Activated CD8-positive, alpha-beta T cell treated with anti-CD3 and anti-CD28 coated beads for 36 hours (primary cell): ENCODE measurements at places on chromosomes 4 and X.

DNA sequence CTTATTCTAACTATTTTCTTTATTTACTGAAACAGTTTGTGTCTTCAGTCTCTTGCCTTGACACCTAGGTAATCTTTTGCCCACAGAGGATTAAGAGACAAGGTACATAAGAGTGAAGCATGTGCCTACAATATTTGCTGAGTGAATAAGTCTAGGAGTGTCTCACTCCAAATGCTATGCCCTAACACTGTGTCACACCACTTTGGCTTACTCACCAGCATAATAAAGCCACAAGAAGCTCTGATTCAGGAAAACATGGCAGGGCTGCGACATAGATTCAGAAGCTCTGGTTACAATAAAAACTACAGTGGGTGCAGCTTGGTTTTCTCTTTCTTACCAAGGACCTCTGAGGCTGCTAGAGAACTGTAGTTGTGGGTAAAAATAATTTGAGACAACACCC, 127.1 kb downstream of the RBM46 start:
- no peaks in the 10 kb centered on the region for H3K4me1 ChIP-seq
- H3K4me3 ChIP-seq: no peak overlapping the region

GRCh38 chr4:71235311-71236201, 103.3 kb upstream of the SLC4A4 start:
- H3K27me3 ChIP-seq: peaks cover 1% of the 10 kb centered on the region
- no peak overlapping the region for H3K4me3 ChIP-seq
- peaks cover 2% of the 10 kb centered on the region for H3K4me1 ChIP-seq
- H3K36me3 ChIP-seq: no peaks in the 10 kb centered on the region
- no peak overlapping the region for H3K27ac ChIP-seq
- DNase-seq: no peak

DNA sequence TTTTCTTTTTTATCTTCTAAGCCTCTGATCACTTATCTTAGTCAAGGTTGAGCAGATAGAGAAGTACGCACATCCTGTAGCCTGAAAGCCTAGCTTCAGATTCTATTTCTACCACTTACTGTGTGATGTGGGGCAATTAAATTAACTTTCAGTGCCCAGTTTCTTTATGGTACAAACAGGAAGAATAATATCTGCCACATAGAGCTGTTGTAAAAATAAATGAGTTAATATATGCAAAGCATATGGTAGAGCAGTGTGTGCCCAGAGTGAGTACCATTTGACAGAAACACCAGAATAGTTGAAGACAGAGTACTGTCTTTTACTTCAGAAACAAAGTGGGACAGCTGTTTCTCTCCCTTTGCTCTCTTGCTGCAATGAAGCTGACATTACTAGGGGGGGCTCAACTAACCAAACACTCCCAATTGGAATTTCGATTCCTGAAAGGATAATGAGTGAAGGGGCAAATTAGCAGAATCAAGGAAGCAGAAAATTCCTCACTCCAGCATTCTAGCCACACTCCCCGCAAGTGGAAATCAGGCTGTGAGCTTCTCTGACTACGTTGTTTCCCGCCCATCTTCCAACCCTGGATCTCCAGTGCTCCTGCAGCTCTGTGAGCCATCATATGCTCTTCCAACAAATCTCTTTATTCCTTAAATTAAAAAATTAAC, 80.4 kb downstream of the MAPK10 start:
- no peak overlapping the region for H3K27ac ChIP-seq
- no peak overlapping the region for H3K4me3 ChIP-seq
- DNase-seq: no peak
- peaks cover 2% of the 10 kb centered on the region for H3K27me3 ChIP-seq
- H3K4me1 ChIP-seq: no peaks in the 10 kb centered on the region

- H3K36me3 ChIP-seq: no peaks in the 10 kb centered on the region
- DNase-seq: no peak
- H3K27me3 ChIP-seq: no peaks in the 10 kb centered on the region
- no peak overlapping the region for H3K4me3 ChIP-seq
Measured at GRCh38 chr4:25448379-25449109, 71.5 kb downstream of the ANAPC4 start.

- no peaks in the 10 kb centered on the region for H3K27me3 ChIP-seq
- peaks cover 7% of the 10 kb centered on the region for H3K4me1 ChIP-seq
- no peak overlapping the region for H3K4me3 ChIP-seq
- H3K27ac ChIP-seq: no peak overlapping the region
- DNase-seq: no peak
Measured at GRCh38 chrX:55754861-55755294, 37.3 kb downstream of the RRAGB start.

- H3K4me3 ChIP-seq: no peak overlapping the region
- H3K27ac ChIP-seq: no peak overlapping the region
- H3K4me1 ChIP-seq: no peaks in the 10 kb centered on the region
- DNase-seq: no peak
Measured at GRCh38 chr4:36414248-36414647, 132.8 kb downstream of the DTHD1 start.

DNA sequence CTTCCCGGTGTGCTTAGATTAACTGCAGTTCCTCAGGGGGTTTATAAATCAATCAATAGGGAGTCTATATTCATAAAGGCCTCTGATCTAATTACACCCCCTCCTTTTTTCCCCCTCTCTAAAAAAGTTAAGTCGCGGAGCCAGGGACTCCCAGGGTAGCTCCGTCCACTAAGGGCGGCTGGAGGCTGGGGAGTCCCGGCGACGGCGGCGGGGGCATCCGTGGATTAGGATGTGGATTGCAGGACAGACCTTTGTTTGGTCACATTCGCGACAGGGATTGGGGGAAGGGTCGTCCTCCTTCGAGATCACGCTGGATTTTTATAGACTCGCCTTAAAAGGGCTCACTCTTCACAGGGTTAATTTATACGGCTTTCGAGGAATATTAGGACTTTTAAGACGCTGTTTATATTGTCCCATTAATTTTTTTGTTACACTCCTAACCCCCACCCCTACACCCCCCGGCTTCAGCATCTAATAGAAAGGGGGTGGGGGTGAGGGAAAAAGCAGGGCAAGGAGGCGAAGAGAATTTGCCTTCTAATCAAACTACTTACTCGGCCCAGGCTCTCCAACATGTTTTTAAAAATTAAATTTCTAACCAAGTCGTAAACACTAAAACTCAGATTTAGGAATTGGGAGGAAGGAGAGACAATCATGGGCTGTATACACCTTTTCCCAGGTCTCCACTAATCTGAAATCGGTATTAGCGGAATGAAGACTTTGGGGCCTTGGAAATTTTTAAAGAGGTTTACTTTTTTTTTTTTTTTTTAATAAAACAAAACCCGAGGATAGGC, 8.5 kb downstream of the PITX2 start:
- DNase-seq: no peak
- H3K4me3 ChIP-seq: no peak overlapping the region
- peaks cover 18% of the 10 kb centered on the region for H3K4me1 ChIP-seq
- no peak overlapping the region for H3K27ac ChIP-seq
- peaks cover 3% of the 10 kb centered on the region for H3K36me3 ChIP-seq
- H3K27me3 ChIP-seq: peaks cover 85% of the 10 kb centered on the region

GRCh38 chrX:100911731-100912130, 17.0 kb downstream of the XKRX start:
- H3K27me3 ChIP-seq: no peaks in the 10 kb centered on the region
- no peak overlapping the region for H3K27ac ChIP-seq
- H3K4me1 ChIP-seq: no peaks in the 10 kb centered on the region
- H3K4me3 ChIP-seq: no peak overlapping the region

- H3K36me3 ChIP-seq: no peaks in the 10 kb centered on the region
- H3K4me1 ChIP-seq: no peaks in the 10 kb centered on the region
- H3K27ac ChIP-seq: no peak overlapping the region
- DNase-seq: no peak
- H3K4me3 ChIP-seq: no peak overlapping the region
- no peaks in the 10 kb centered on the region for H3K27me3 ChIP-seq
Measured at GRCh38 chr4:168866635-168867034, 143.4 kb downstream of the CBR4 start.

GRCh38 chrX:123064053-123064452, 120.0 kb upstream of the GRIA3 start:
- H3K4me1 ChIP-seq: no peaks in the 10 kb centered on the region
- no peak overlapping the region for H3K27ac ChIP-seq
- DNase-seq: no peak
- H3K4me3 ChIP-seq: no peak overlapping the region
- H3K36me3 ChIP-seq: no peaks in the 10 kb centered on the region
- H3K27me3 ChIP-seq: no peaks in the 10 kb centered on the region

DNA sequence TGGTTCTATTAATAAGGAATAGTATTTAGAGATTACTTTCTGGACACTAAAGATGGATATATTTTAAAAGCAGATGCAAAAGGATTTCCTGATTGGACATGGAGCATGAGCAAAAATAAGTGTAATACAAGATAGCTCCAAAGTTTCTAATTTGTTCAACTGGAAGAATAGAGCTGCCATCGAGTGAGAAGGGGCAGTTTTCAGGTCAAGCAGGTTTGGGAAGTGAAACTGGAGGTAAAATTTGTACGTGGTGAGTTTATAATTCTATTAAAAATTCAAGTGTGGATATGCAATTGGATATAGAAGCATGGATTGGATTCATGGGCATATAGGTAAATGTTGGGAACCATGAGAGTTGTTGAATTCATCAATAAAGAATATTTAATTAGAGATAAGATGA, 31.8 kb downstream of the PRDM8 start:
- peaks cover 8% of the 10 kb centered on the region for H3K27me3 ChIP-seq
- no peak for DNase-seq
- no peaks in the 10 kb centered on the region for H3K36me3 ChIP-seq
- no peak overlapping the region for H3K27ac ChIP-seq
- H3K4me3 ChIP-seq: no peak overlapping the region
- no peaks in the 10 kb centered on the region for H3K4me1 ChIP-seq

GRCh38 chrX:129718676-129719075, 20.1 kb upstream of the XPNPEP2 start:
- peaks cover 10% of the 10 kb centered on the region for H3K4me1 ChIP-seq
- no peak overlapping the region for H3K4me3 ChIP-seq
- H3K27me3 ChIP-seq: no peaks in the 10 kb centered on the region
- H3K36me3 ChIP-seq: no peaks in the 10 kb centered on the region
- H3K27ac ChIP-seq: no peak overlapping the region
- no peak for DNase-seq

GRCh38 chr4:61505773-61506685, 305.9 kb downstream of the ADGRL3 start:
- DNase-seq: no peak
- H3K4me1 ChIP-seq: no peaks in the 10 kb centered on the region
- no peak overlapping the region for H3K4me3 ChIP-seq
- H3K36me3 ChIP-seq: no peaks in the 10 kb centered on the region
- no peaks in the 10 kb centered on the region for H3K27me3 ChIP-seq
- no peak overlapping the region for H3K27ac ChIP-seq

DNA sequence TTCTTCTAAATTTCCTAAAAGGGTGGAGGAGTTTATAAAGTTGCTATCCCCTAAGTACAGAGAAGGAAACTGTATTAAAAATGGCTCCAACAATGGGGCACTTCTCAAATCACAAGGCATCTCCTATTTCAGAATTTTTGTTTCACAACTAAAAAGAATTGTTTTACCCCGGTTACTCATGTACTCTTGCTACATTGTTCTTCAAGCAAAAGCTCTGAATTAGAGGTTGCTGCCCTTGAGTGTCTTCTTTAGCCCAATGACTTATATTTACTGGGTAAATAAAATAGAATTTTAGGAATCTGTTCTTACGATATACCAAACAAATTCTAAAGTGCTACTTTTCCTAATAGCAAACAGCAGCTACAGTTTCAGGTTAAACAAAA, 67.5 kb downstream of the PPEF2 start:
- H3K27ac ChIP-seq: no peak overlapping the region
- no peaks in the 10 kb centered on the region for H3K36me3 ChIP-seq
- H3K27me3 ChIP-seq: no peaks in the 10 kb centered on the region
- H3K4me1 ChIP-seq: no peaks in the 10 kb centered on the region
- DNase-seq: no peak

- H3K4me3 ChIP-seq: no peak overlapping the region
- DNase-seq: no peak
- H3K27ac ChIP-seq: no peak overlapping the region
Measured at GRCh38 chr4:26993539-26993938, 132.9 kb downstream of the STIM2 start.

GRCh38 chr4:145299380-145300076, 119.1 kb upstream of the OTUD4 start:
- peaks cover 15% of the 10 kb centered on the region for H3K27me3 ChIP-seq
- H3K36me3 ChIP-seq: no peaks in the 10 kb centered on the region
- H3K4me1 ChIP-seq: peaks cover 20% of the 10 kb centered on the region
- H3K4me3 ChIP-seq: peak overlapping the region; percentile 5
- peak; percentile 94 for DNase-seq

GRCh38 chr4:15368856-15369255, 59.0 kb upstream of the C1QTNF7 start:
- H3K36me3 ChIP-seq: no peaks in the 10 kb centered on the region
- no peak for DNase-seq
- peaks cover 10% of the 10 kb centered on the region for H3K4me1 ChIP-seq
- H3K27me3 ChIP-seq: no peaks in the 10 kb centered on the region

- peaks cover 44% of the 10 kb centered on the region for H3K4me1 ChIP-seq
- H3K36me3 ChIP-seq: peaks cover 46% of the 10 kb centered on the region
- no peaks in the 10 kb centered on the region for H3K27me3 ChIP-seq
- peak; percentile 93 for DNase-seq
- peak within 1 kb of the TSS; percentile 95 for H3K27ac ChIP-seq
Measured at GRCh38 chr4:25233737-25234389, at the start of gene PI4K2B. Gene PI4K2B (plus strand): TSS chr4:25234033. CDS start chr4:25234164, 131 bp downstream.

DNA sequence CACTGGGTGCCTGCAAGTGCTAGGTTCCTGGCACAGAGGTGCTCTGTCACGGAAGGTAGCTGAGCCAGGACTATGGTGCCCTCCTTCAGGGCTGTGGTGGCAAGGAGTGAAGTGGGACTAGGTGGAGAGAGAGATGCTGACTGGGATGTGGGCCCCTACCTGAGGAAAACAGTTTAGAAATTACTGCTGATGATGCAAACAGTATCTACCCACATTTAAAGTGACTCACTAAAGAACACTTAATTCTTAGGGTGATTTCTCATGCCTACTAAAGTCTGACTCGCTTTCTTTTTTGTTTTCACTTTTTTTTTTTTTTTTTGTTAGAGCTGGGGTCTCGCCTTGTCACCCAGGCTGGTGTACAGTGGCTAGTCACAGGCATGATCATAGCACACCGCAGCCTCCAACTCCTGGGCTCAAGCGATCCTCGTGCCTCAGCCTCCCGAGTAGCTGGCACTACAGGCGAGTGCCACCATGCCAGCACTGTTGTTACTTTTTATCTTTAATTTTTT, 3.1 kb downstream of the ZNF185 start:
- no peak for DNase-seq
- no peak overlapping the region for H3K4me3 ChIP-seq
- no peak overlapping the region for H3K27ac ChIP-seq
- no peaks in the 10 kb centered on the region for H3K36me3 ChIP-seq
- peaks cover 10% of the 10 kb centered on the region for H3K27me3 ChIP-seq

GRCh38 chrX:31551913-31552312, 480.1 kb upstream of the FTHL17 start:
- no peaks in the 10 kb centered on the region for H3K4me1 ChIP-seq
- H3K27me3 ChIP-seq: no peaks in the 10 kb centered on the region
- H3K4me3 ChIP-seq: no peak overlapping the region
- no peaks in the 10 kb centered on the region for H3K36me3 ChIP-seq
- no peak overlapping the region for H3K27ac ChIP-seq

DNA sequence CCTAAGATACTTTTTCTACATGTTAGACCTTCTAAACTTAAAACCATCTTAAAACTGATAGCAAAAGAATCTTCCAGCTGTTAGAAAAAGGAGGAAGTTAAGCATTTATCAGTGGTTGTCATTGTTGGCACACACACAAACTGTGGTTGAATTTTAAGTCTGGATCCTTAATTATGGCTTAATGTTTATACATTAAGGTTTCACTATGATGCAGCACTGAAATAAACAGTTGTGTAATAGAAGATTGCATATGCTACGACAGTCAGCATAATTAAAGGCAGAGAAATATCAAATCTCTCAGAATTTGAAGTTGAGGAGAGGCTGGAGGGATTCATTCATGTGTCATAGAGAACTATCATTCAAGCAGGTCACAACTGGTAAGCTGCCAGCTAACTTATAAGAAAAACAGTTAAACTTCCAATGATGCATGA, 32.3 kb downstream of the ADGRA3 start:
- H3K27ac ChIP-seq: no peak overlapping the region
- peaks cover 33% of the 10 kb centered on the region for H3K4me1 ChIP-seq
- H3K4me3 ChIP-seq: no peak overlapping the region
- no peak for DNase-seq
- H3K36me3 ChIP-seq: peaks cover 11% of the 10 kb centered on the region
